ENCODE measurements at places on chromosomes 4 and X. TPM values are rescaled to one million over a fixed set of nuclear protein-coding genes. Genes with fewer than 3 reads are reported as not detected.

POU3F4 gene
- not detected for total RNA-seq

CT45A3 gene
- not detected for total RNA-seq

GRCh38 chr4:26459054-26459755, 31.1 kb downstream of the CCKAR start:
- H3K27me3 ChIP-seq: peaks cover 2% of the 10 kb centered on the region
- H3K4me3 ChIP-seq: peak overlapping the region; percentile 51
- no peak overlapping the region for H3K27ac ChIP-seq
- DNase-seq: peak; percentile 37
- peaks cover 18% of the 10 kb centered on the region for H3K4me1 ChIP-seq
- no peaks in the 10 kb centered on the region for H3K36me3 ChIP-seq

- no peaks in the 10 kb centered on the region for H3K27me3 ChIP-seq
- no peak for DNase-seq
- no peaks in the 10 kb centered on the region for H3K36me3 ChIP-seq
- no peaks in the 10 kb centered on the region for H3K4me1 ChIP-seq
Observed at GRCh38 chr4:185700048-185700447, 111.9 kb downstream of the SORBS2 start.

MAGEA3 gene
- not detected for total RNA-seq

DNA sequence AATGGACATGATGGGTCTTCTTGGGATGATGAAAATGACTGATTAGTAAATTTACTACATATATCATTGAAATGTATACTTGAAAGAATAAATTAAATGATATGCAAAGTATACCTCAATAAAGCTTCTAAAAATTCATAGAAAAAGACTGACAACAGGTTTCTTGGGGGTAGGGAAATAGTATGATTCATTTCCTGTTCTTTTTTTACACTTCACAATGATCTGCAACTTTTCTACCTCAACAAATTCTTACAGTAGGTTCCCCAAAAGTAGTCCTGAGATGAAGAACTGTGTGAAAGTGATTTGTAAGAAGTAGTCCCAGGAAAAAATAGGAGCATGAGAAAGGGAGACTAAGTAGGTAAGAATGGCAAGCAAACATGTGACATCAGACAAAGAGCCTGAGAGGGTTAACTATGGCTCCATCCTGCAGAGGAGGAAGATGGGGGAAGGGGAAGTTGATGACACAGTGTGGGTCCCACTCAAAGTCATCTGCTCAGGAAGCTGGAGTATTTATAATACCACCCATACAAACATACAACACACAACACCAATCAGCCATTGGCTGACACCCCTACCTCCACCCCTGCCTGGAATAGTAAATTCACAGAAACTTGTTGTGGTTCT, 73.9 kb downstream of the ARHGAP6 start:
- H3K36me3 ChIP-seq: peaks cover 3% of the 10 kb centered on the region
- H3K27me3 ChIP-seq: peaks cover 3% of the 10 kb centered on the region
- peak overlapping the region; percentile 90 for H3K27ac ChIP-seq
- peaks cover 8% of the 10 kb centered on the region for H3K4me1 ChIP-seq
- no peak for DNase-seq

DNA sequence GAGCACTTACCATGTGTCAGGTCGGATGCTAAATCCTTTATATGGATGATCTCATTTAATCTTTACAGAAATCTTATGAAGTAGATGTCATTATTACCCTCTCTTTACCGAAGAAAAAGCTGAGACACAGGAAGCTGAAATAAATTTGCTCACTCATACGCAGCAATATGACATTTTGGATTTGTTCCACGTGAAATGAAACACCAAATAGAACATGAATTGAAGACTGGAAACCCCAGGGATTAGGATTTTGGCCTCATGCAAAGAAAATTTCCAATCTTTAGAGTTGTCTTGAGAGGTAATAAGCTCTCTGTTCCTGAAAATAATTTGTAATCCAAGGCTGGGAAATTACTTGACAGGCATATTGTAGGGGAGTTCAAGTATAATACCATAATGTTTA, 354.4 kb upstream of the CLNK start:
- DNase-seq: no peak
- H3K27me3 ChIP-seq: no peaks in the 10 kb centered on the region
- no peak overlapping the region for H3K27ac ChIP-seq
- no peak overlapping the region for H3K4me3 ChIP-seq
- no peaks in the 10 kb centered on the region for H3K36me3 ChIP-seq

DNA sequence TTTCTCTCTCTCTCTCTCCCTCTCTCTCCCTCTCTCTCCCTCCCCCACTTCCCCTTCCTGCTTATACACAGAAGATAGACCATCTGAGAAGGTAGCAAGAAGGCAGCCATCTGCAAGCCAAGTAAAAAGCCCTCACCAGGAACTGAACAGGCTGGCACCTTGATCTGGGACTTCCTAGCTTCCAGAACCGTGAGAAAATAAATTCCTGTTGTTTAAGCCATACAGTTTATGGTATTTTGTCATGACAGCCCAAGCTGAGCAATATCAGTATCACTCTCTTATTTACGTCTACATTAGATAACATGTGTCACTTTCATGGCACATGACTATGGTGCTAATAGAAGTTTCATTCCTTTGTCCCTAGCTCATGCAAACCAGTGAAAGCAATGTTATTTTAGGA, 581.1 kb downstream of the INPP4B start:
- H3K27ac ChIP-seq: peak overlapping the region; percentile 56
- DNase-seq: no peak
- no peaks in the 10 kb centered on the region for H3K27me3 ChIP-seq
- H3K4me1 ChIP-seq: peaks cover 30% of the 10 kb centered on the region
- H3K4me3 ChIP-seq: no peak overlapping the region

SMIM10L2A gene
- total RNA-seq: 2.0 TPM

- H3K36me3 ChIP-seq: no peaks in the 10 kb centered on the region
- H3K27ac ChIP-seq: no peak overlapping the region
- H3K4me1 ChIP-seq: no peaks in the 10 kb centered on the region
Observed at GRCh38 chr4:38190717-38191178, 230.6 kb downstream of the PTTG2 start.

ZNF711 gene
- 0.30 TPM for total RNA-seq

DNA sequence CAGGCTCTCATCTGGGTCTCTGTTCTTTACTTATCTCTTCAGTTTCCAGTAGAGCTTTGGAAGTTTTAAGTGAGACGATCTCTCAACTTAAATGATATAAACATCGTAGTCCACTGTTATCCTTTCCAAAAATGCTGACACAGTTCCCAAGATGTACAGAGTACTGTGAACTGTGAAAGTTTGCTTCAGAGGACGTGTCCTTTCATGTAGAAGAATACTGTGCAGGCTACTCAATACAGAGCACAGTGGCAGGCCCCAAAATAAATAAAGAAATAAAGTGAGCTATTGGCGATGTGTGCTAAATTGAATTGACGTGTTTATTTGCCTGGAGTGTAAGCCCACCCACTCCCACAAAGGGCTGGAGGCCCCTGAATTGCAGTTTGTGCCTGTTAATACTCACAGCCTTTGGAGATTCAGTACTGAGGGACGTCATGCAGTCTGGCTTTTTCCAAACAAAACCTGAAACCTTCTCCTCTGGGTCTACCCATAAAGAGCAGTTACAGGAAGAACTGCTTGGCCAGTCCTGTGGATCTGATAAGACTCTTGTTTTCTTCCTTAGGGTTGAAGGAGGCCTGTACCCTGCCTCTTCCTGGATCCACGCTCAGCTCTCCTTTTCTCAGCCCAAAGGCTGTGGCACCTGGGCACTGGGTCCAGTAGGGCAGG, 66.1 kb downstream of the SOWAHB start:
- no peaks in the 10 kb centered on the region for H3K4me1 ChIP-seq
- no peak overlapping the region for H3K4me3 ChIP-seq
- no peaks in the 10 kb centered on the region for H3K36me3 ChIP-seq
- no peaks in the 10 kb centered on the region for H3K27me3 ChIP-seq
- H3K27ac ChIP-seq: peak overlapping the region; percentile 69
- no peak for DNase-seq

GRCh38 chrX:123993326-123993725, 31.8 kb downstream of the STAG2 start:
- H3K4me1 ChIP-seq: peaks cover 26% of the 10 kb centered on the region
- no peak for DNase-seq
- no peak overlapping the region for H3K27ac ChIP-seq
- no peak overlapping the region for H3K4me3 ChIP-seq
- no peaks in the 10 kb centered on the region for H3K27me3 ChIP-seq

DNA sequence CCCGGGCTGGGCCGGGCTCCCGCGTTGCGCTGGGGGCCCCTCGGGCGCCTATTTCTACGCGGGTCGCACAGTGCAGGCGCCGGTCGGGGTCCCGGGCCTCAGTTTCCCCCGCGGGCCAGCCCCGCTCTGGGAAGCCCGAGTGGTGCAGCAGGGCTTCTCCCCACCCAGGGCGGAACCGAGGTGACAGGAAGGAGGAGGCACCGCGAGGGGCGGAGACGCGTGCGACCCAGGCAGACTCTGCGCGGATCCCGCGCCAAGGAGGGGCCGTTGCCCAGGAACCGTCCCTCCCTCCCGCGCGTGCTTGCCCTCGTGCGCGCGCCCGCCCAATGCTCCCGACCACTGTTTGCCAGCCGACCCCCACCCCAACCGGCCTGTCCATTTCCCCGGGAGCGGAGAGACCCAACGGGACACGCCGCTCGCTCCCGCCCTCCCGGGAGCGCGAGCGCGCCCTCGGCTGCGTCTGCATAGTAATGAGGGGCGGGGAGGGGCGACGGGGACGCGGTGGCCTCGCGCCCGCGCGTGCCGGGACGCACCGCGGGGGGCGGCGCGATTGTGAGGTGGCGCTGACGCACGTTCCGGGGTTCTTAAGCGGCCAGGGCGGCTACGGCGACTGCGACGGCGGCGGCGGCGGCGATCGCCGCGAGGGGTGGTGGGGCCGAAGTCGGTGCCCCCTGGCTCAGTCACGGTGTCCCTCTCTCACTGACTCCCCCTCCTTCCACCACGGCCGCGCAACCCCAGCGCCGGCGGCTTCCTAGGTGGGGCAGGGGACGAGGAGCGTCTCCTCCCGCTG, at the start of gene CPEB2:
CPEB2 (plus strand) TSS at position 613 of the 790 bp plus-strand sequence. CDS start 193 bp downstream, outside the sequence.
- H3K36me3 ChIP-seq: peaks cover 8% of the 10 kb centered on the region
- H3K4me3 ChIP-seq: peak within 1 kb of the TSS; percentile 95
- peak within 1 kb of the TSS; percentile 95 for H3K27ac ChIP-seq

DNA sequence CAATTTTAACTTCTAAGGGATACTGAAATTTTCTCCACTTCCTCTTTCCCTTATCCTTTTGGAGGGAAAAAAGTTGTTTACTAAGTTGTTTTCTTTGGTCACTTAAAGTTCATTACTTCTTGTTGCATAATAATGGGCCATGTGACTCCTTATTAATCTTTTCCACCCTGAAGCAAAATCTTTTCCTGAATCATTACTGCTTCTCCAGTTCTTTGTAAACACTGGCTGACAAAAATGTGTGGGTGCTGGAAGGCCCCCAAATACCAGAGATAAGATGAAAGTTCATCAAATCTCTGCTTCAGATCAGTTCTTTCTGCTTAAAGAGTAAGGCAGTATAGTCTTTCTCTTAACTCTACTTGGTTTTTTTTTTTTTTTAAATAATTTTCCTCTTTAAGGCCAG, 108.9 kb upstream of the NHS start:
- no peak overlapping the region for H3K27ac ChIP-seq
- peaks cover 2% of the 10 kb centered on the region for H3K27me3 ChIP-seq
- no peaks in the 10 kb centered on the region for H3K4me1 ChIP-seq

DNA sequence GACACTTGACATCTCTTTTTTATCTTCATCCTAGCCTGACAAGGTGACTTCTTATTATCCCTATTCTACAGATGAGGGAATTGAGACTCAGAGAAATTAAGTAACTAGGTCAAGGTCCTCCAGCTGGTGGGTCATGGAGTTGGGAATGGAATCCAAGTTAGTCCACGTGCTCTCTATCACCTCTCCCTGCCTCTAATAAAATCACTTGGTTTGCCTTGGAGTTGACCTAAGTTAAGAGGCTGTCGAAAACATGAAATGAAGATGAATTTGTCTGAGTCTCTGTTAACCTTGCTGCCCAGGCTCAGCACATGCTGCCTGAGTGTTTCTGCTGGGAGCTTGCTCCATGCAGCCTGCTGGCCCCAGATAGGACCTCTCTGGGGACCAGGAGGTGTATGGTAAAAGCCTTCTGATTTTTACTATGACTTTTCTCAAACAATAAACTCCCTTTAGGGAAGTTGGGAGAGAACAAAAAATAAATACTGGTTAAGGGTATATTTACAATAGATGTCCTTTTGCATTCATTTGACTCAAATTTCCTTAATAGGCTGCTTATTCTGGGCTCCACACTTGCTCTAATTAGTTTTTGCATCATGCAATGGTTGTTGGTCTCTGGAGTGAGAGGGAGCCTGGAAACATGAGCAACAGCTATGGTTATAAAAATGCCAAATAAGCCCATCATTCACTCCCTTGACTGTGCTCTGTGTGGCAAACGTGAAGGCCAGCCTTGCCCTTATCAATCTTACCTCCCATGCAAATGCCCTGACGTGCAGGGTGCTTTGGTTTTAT, 61.6 kb upstream of the DHX15 start:
- H3K27ac ChIP-seq: no peak overlapping the region
- H3K36me3 ChIP-seq: no peaks in the 10 kb centered on the region
- no peaks in the 10 kb centered on the region for H3K4me1 ChIP-seq

MAGEA11 gene
- total RNA-seq: not detected

GRCh38 chr4:153440475-153440874, 25.7 kb upstream of the TMEM131L start:
- peaks cover 2% of the 10 kb centered on the region for H3K36me3 ChIP-seq
- no peaks in the 10 kb centered on the region for H3K27me3 ChIP-seq
- peak overlapping the region; percentile 28 for H3K4me3 ChIP-seq
- H3K4me1 ChIP-seq: peaks cover 35% of the 10 kb centered on the region
- H3K27ac ChIP-seq: no peak overlapping the region

DNA sequence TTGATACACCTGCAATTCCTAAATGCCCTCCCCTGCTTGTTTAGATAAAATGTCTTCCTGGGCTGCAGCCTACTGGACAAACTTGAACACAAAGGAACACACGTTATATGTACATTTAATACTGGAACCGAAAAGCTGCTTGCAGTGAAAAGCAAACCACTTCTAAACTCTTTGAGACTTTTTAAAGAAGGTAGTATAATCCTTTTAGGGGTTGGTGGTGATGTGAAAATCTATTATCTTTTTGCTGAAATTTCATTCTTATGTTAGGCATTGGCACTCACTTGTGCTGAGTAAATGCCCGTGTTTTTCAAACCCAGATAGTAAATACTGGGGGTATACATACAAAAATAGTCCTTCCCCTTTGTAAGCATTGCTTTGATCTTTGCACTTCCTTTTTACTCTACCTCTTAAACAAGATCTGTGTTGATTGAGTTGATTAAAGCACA, 2.2 kb downstream of the NFKB1 start:
- peaks cover 30% of the 10 kb centered on the region for H3K4me1 ChIP-seq

USP51 gene
- 1.6 TPM for total RNA-seq

- DNase-seq: no peak
- no peak overlapping the region for H3K4me3 ChIP-seq
- H3K36me3 ChIP-seq: no peaks in the 10 kb centered on the region
Observed at GRCh38 chrX:113728937-113729336, 854.9 kb upstream of the HTR2C start.
